ENCODE measurements at places on chromosomes 3 and 15.
A peak's percentile ranks its signal among the peaks of the same experiment; 100 is the strongest.

GRCh38 chr3:194713299-194714136, 27.8 kb downstream of the FAM43A start:
- no peak for DNase-seq

- peak; percentile 63 for DNase-seq
Measured at GRCh38 chr3:179072100-179072438, 460 bp upstream of the ZMAT3 start.

DNA sequence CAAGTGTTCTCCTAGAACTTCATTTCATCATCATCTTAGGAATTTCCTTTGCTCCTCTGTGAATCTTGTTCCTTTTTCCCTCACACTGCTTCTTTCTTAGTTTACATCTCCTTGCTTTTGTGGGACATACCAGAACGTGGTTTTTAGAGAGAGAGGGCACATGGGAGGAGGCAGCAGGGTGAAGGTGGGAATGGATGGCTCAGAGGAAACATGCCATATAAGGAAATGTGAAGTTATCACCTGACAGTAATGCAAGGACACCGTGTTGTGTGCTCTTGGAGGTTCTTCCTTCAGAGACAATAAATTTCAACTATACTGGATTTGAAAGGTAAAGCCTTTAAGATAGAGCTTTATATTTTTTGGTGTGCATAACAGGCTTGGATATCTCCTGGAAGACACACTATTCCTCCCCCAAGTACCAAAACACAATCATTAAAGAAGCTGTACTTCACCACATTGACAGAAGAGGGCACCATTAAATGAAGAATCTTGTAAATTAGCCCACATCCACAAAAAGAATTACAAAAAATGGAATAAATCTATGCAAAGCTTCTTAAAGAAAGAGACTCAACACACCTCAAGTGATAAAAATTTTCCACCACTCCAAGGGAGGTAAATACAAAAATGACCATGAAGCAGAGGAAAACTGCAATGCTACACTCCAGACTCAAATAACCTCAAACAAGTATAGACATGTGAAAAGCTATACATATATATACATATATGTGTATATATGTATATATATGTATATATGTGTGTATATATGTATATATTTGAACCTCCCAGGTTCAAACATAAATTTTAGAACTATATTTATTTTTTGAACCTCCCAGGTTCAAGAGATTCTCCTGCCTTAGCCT, 26.1 kb downstream of the RPL39L start:
- peak; percentile 45 for DNase-seq

DNA sequence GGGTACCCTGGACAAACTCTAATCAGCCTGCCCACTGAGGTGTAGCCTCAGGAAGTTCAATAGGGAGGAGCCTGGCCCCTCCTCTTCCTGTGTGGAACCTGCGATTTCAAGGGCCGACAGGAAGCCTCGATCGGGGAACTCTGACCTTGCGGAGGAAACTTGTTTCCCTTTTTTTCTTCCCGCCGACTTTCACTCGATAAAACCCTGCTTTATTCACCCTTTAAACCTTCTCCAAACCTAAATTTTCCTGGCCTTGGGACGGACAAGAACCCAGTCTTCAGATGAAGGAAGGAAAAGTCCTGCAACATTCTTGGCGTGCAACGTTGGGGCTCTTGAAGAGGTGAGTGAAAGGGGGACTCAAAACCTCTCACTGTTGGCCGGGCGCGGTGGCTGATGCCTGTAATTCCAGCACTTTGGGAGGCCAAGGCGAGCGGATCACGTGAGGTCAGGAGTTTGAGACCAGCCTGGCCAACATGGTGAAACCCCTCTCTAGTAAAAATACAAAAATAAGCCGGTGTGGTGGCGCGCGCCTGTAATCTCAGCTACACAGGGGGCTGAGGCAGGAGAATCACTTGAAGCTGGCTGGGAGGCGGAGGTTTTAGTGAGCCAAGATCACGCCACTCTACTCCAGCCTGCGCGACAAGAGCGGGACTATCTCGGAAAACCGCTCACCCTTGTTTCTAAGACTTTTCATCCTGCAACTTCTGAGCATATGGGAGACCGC, 208.2 kb downstream of the ZNF385D start:
- DNase-seq, result no peak

DNA sequence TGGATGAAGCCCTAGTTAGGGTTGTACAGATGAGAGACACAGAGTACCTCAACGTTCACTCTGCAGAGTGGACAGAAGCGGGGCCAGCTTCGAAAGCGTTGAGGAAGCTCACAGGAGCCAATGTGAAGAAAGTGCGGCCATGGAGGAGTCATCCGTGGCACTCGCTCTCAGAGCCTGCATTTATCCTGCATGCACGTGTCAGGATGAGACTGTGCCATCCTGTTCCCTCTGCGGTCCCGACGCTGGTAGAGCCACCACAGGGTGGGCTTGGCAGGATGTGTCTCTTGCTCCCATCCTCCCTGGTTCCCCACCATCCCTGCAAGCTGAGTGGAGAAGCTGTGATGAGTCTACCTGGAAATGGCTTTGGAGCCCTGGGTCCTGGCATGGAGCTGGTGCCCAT, 39.3 kb downstream of the KLHL25 start:
- no peak for DNase-seq

DNA sequence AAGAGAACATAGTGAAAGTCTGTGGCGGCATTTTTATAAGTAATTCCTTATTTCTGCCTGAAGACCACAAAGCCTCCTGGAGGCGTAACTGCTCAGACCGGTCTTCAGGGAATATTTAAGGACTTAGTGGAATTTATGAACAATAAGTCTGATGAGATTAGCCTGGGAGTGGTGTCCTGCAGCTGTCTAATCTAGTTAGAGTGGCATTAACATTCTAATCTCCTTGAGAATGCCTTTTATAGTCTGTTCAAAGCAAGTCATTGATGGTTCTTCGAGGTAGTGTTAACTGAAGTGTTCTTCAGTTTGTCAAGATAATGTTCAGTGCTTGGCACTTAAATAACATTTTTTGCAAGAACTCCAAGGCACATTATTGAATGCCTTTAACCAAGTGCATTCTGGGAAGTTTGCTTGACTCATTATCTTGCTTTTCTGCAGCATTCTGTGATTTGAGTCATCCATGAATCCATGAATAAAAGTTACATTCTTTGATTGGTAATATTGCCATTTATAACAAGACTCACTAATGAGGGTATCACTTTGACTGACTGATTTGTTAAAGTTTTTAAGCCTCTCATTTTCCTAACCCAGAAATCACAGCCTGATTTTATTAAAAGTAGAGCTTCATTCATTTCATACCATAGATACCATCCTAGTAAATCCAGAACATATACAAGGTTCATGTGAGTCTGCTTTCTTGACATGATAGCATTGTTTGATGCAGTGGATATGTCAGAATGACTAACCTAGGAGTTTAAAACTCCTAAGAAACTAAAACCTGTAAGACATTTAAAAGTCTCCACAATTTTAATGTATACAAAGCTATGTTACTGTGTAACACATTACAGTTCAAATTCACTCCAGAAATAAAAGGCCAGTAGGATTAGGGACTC, 12.5 kb downstream of the RBM5 start:
- DNase-seq, result no peak

DNA sequence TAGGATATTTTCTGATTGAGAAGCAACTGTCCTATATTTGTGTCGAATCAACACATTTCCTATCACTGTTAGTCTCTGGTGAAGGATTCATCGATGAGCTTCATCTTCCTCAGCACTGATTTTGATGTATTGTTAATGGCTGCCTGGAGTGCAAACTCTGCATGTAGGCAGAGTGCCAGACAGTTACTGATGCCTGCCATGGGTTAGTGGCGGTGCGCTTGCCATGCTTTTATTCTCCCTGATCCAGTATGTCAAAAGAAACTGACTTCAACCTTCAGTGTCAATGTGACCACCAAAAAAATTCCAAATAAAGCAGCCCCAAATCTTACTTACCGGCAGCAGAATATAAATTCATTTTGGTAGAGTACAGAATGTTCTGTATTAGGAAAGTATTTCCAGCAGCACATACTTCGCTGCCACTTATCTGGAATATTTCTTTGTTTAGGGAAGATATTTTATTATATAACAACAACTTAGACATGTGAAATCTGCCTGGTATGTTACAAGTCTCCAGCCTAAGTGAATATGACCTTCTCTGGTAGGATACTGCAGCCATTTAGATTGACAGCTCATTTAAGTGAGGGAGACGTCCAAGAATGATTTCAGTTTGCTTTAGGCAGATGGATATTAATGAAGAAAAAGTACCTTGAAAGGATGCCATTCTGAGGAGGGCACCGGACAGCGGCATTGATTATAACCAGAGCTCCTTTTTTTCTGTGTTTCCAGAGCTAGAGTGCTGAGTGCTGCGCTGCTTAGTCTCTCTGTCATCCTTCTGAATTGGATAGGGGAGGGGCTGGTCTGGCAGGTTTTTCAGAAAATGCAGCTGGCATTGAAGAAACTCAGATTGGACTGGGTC, 59.9 kb downstream of the ARHGEF26 start:
- DNase-seq, result no peak

DNA sequence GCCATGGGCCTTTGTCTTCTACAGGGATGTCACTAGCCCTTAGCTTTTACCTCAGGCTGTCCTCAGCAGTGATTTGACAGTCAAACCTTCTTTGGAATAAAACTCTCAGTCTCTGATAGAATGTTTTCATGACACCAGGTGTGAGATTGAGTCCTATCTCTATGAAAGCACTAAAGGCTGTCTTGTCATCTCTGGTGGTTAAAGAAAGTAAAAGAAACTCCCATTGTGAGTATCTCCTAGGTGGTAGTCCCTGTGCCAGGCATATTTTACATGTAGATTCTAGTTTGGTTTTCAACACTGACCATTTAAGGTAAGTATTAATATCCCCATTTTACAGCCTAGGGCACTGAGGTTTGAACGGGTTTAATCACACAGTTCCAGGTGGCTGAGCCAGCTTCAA, 360.2 kb downstream of the CHST2 start:
- no peak for DNase-seq

DNA sequence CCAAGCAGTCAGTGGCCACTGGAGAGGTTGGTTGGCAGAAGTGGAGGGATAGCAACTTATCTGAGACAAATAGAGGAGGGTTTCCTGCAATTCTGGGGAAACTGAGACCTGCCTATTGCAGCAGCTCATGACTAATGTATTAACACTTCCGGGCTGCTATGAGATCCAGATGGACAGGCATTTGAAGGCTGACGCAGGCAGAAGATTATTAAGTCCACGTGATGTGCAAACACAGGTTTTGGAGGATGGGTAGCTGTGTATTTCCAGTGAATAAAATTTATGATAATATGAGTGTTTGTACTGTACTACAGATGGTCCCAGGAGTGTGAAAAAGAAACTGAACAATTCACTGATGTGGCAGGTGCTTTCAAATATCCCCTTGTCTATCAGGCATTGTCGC, 28.5 kb upstream of the CFAP161 start:
- no peak for DNase-seq

- no peak for DNase-seq
Measured at GRCh38 chr3:190972840-190973270, 110.4 kb upstream of the GMNC start.

GRCh38 chr15:90994059-90994416, 297 bp downstream of the PRC1 start:
- no peak for DNase-seq

GRCh38 chr3:177137774-177138705, 59.2 kb downstream of the TBL1XR1 start:
- no peak for DNase-seq

- peak; percentile 44 for DNase-seq
Measured at GRCh38 chr3:129485721-129486663, 42.4 kb upstream of the RHO start.

- DNase-seq, result no peak
Measured at GRCh38 chr15:85440451-85440850, 60.0 kb downstream of the AKAP13 start.

DNA sequence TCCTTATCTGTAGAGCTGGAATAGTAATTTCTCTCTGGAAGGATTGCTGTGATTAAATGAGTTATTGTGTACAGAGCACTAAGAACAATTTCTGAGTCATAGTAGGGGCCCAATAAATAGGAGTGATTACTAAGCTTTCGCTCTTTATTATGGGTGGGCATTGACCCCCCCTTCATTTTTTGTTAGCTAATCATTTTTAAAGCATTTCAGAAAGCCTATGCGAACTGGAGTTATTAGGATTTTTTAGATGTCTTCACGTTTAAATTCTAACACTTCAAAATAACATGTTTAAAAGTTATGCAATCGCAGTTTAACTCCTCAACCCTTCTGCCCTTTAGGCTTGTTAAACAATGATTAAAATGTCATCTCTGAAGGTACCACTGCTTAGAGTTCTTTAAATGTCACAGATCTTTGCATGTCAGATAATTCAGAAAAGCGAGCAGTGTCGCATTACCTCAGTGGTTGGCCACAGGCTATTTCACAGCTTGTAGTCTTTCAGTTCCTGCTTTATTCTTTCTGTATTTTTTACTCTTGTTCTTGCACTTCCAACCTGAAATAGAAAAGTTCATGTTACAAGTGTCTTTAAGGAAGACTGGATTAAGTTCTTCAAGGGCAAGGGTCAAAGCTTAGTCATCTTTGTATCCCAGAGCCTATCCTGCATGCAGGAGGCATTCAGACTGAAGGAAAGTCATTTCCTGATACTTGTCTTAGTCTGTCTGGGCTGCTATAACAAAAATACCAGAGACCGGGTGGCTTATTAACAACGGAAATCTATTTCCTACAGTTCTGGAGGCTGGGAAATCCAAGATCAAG, 102.9 kb downstream of the FNDC3B start:
- no peak for DNase-seq
